ENCODE measurements at places on chromosomes 16 and 17. TPM values are rescaled to one million over a fixed set of nuclear protein-coding genes. Genes with fewer than 3 reads are reported as not detected.

DNA sequence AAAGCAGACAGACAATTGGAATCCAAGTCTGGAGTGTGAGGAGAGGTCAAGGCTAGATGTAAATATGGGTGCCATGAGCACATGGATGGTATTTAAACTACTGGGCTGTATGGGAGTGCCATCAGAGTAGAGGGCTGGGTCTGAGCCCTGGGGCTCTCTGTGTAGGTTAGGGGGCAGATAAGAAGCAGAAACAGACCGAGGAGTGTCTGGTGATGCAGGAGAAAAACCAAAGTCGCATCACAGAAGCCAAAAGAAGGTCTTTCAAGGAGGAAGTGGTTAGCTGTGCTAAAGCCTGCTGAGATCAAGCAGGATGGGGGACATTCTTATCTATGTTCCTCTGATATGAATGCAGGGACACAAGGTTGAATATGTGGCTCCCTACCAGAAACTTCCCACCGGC, 1.9 kb downstream of the TSEN54 start:
- no peak for DNase-seq

DNA sequence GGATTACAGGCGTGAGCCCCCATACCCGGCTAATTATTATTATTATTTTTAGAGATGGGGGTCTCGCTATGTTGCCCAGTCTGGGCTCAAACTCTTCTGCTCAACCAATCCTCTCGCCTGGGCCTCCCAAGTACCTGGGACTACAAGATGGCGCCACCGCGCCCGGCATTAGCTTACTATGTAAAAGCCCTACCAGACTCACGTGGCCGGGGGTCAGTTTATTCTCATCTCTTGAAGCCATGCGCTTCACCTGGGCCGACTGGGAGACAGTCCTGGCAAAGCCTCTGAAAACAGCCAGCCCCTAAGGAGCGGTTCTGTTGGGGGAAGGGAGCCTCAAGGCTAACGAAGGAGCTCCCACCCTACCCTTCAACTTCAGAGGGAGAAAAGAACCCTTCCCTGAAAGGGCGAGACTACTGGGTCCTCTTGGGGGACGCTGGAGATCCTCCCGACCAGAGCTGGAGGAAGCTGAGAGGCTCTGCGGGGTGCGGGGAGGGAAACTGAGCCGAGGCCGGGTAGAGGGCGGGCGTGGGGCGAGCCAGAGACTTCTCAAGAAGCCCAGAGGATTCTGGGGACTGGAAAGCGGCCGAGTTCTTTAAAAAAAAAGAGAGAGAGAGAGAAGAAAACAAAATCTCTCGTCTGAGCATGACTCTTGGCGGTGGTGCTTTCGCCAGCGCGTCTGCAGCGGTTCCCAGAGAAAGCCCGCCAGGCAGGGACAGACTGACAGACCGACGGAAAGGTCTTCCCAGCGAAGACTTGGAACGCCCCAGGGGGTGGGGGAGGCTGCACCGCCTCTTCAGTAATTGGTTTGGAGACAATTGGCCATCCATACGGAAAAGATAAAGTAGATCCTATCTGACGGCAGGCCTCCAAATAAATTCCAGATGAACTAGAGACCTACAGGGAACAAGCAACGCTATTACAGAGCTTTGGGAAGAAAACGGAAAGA, 5.6 kb upstream of the TUBG2 start:
- no peak for DNase-seq

Gene GCGR
- not detected for total RNA-seq

- DNase-seq: no peak
These were observed 3.6 kb upstream of the CHAD start for GRCh38 chr17:50472286-50472685.

- DNase-seq: no peak
These were observed 9.0 kb downstream of the SRR start for GRCh38 chr17:2312736-2313135.

- DNase-seq: no peak
These were observed 21.0 kb downstream of the MRM3 start for GRCh38 chr17:802901-803881.

Gene GNAO1
- total RNA-seq: 404 TPM

- DNase-seq: no peak
These were observed 7.2 kb upstream of the C17orf78 start for GRCh38 chr17:37368577-37368976.

GRCh38 chr17:45974916-45975630, 24.0 kb upstream of the STH start:
- no peak for DNase-seq

Gene ZG16B
- not detected for total RNA-seq

- no peak for DNase-seq
These were observed 9.2 kb downstream of the CCL16 start for GRCh38 chr17:35972066-35972465.

GRCh38 chr17:4584917-4585637, 748 bp downstream of the SMTNL2 start:
- DNase-seq: no peak

DNA sequence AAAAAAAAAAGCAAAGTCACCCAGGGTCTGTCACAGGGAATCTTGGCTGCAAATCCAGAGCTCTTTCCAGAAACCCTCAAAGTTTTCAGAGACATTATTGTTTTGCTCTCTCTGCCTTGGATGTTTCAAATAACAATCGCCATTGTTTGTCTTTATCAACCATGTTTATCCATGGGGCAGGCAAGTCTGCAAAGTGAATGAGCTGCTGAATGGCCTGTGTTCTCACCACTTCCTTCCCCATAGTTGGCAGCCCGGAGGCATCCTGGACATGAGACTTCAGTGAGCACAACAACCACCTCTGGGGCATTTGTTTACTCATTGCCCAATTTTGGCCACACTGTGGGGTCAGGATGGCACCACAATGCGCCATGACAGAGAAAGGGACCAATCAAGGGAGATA, 53.1 kb upstream of the USP7 start:
- peak; percentile 60 for DNase-seq

GRCh38 chr16:66520406-66521170, 29.3 kb downstream of the TK2 start:
- no peak for DNase-seq

DNA sequence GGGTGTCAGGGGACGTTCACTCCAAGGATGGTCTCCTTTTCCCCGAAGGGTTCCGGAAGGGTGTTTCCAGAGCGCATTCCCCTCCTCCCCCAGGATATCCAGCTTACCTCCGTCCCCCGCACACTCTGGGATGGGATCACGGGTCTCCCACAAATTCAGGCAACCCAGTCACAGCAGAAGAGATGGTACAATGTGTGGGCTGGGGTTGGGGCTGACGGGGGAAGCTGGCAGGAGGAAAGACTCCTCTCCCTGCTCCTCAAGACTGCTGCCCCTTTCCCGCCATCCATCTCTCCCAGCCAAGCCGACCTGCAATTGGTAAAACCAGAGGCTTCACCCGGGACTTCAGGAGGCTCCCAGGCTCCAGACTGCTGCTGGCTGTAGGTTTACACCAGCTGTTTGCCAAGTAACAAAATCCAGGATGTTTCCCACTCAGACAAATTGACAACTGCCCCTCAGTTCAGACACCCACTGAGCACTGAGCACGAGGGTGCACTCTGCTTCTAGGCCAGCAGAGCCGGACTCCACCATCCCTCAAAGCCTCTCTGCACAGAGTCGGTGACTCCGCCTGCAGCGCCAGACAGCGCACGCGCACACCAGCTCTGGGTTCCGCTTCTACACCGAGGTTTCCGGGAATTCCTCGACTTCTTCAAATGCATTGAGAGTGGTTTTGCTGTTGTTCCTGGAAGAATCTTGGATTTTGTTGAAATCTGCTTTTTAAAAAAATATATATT, 37.7 kb downstream of the ASPA start:
- DNase-seq: peak; percentile 20

GRCh38 chr17:49955157-49955556, 13.8 kb upstream of the DLX4 start:
- DNase-seq: no peak

- peak; percentile 78 for DNase-seq
These were observed 373 bp downstream of the CMC2 start for GRCh38 chr16:81006211-81006812.

Gene GLP2R
- total RNA-seq: 1.2 TPM

DNA sequence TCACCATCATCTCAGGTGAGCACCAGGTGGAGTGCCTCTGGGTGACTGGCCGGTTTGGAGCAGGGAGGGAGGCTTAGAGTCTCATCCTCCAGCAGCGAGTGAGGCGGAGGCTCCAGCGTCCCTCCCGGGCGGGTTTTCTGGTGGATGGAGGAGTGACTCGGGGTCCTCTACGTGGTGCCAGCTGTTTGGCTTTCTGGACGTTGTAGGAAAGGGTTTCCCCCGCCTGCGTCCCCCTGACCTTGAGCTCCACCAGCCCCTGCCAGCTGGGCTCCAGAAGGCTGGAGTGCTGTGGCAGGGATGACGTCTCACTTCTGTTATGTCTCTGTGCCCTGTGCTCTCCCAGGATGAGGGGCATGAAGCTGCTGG, 522 bp downstream of the DNASE1 start:
- DNase-seq: peak; percentile 16

- DNase-seq: no peak
These were observed 394.5 kb downstream of the GRIN2A start for GRCh38 chr16:9787717-9788116.

Gene SNRNP25
- total RNA-seq: 48.7 TPM

Gene CCL14
- total RNA-seq: not detected

Gene ARSG
- 17.6 TPM for total RNA-seq

Gene KLHL10
- not detected for total RNA-seq

GRCh38 chr17:4499431-4500190, 930 bp downstream of the SPNS2 start:
- peak; percentile 67 for DNase-seq

Gene THRA
- 269 TPM for total RNA-seq

DNA sequence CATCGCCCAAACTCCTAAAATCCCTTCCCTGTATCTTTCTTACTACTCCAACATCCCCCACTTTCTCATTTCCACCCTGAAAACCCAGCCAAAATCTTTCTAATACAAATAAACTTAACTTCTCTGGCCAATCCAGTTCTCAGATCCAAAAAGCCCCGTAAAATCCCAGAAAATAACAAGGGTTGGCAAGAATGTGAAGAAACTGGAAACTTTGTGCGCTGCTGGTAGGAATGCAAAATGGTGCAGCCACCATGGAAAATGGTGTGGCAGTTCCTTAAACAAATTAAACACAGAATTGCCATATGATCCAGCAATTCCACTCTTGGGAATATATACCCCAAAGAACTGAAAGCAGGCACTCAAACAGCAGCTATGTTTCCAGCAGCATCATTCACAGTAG, 24.1 kb downstream of the LRRC75A start:
- no peak for DNase-seq

Gene FBXL16
- total RNA-seq: 335 TPM

Gene CHST6
- total RNA-seq: 30.9 TPM

DNA sequence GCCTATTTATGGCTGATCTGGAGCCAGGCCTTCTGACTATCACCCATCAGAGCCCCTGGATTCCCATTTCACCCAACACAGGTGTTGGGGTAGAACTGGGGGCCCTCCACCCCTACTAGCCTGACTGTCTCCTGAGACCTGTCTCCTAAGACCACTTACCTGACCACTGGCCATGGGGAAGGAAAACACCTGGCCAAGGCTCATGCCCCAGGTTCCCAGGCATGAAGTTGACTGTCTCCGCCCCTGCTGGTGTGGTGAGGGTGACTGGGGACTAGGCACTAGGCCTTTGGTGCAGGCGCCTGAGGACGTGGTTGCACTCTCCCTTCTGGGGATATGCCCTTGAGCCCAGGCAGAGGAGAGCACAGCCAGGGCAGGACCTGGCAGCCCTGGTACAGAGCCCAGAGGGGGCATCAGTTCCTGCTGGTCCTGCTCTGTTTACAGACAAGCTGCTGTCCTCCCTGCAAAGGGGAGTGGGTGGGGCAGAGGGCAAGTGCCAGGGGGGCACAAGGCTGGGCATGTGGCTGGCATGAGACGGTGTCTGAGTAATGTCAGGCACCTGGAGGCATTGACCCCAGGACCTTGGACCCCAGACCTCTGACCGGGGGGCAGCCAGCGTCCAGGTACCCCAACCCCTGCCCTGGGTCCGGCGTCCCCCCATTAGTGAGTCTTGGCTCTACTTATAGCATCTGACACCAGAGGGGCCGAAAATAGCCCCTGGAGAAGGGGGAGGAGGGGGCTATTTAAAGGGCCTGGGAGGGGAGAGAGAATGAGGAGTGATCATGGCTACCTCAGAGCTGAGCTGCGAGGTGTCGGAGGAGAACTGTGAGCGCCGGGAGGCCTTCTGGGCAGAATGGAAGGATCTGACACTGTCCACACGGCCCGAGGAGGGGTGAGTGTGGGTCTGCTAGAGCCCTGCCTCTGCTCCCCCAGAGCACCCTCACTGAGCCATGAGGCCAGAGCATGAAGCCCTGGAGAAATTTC, at the start of gene TCAP:
Gene TCAP (plus strand): TSS at position 769 of the 981 bp plus-strand sequence. CDS start 11 bp downstream, at position 780.
- DNase-seq: no peak

GRCh38 chr17:39867880-39868553, at the start of gene ZPBP2:
Gene ZPBP2, plus strand, starts transcription at chr17:39868202. Its CDS starts 153 bp downstream, at chr17:39868355.
- no peak for DNase-seq

Gene C16orf87
- total RNA-seq: 7.4 TPM

GRCh38 chr16:67897231-67897630, 4.2 kb downstream of the PSKH1 start:
- no peak for DNase-seq

DNA sequence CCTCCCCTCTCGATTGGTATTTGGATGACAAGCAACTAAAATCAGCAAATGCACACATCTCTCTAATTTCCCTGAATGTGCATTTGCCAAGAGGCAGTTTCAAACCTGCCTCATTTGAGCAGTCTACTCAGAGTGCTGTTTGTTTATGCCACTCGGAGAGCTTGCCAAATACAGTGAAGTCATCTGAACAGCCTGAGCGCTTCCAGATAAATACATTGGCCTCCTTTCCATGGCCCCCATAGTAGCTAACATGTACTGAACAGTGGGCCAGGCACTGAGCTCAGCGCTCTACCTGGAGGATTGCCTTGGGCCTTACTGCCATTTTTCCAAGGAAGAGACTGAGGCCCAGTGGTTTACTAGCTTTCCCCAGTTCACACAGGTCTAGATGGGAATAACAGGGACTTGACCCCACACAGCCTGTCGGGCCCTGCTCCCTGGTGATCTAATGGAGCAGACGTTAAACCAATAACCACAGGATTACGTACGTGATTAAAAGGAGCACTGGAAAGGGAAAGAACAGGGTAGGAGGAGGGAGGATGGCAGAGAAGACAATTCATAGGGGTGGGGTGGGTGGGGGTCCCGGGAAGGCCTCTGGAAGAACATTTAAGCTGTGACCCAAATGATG, 18.7 kb upstream of the ANKRD40CL start:
- DNase-seq: peak; percentile 63

DNA sequence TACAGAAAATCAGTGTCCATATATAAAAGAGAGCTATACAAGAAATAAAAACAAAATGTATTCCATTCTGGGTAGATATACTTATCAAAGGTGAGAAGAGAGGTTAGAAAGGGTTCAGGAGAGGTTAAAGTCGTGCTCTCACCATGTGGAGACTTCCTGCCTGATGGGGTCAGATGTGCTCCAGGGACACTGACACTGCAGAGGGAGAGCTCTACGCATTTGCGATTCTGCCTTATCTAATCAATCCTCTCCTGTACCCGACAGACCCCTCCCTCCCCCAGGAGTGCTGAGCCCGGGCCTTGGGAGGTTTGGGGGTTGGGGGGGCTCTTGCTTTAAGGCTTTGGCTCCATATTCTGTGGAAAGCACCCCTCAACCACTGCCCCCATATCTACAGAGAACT, 16.6 kb upstream of the SLC5A11 start:
- DNase-seq: no peak

- DNase-seq: no peak
These were observed 54.3 kb downstream of the RPTOR start for GRCh38 chr17:80598813-80599545.

Gene PYDC1
- total RNA-seq: 1.7 TPM

Measured in dorsolateral prefrontal cortex (tissue), 122 donors.